ENCODE measurements at places on chromosomes 7 and 10.

GRCh38 chr10:13087986-13088618 is 11.9 kb upstream of the OPTN start:
- DNase-seq = no peak

- no peak for DNase-seq
These were observed 17.8 kb upstream of the CCNJ start for GRCh38 chr10:96025566-96025965.

DNA sequence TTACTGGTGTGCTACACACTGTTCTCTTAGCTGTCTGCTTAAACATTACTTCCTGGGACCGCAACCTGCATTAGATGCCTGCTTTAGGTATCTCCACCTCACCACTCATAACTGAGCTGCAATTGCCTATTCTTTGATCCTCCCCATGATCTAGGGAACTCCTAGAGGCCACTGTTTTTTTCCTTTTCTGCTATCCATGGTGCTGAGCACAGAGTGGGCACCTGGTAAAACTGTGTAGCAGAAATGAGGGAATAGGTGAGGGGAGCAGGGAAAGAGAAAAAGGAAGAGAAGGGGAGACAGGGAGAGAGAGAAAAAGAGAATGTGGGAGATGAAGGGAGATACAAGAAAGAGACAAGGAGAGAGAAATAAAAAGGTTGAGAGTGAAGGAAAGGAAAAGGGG is 434.9 kb downstream of the ADRA2A start:
- DNase-seq = no peak

- DNase-seq = no peak
These were observed 122.6 kb downstream of the POU6F2 start for GRCh38 chr7:39100270-39100669.

DNA sequence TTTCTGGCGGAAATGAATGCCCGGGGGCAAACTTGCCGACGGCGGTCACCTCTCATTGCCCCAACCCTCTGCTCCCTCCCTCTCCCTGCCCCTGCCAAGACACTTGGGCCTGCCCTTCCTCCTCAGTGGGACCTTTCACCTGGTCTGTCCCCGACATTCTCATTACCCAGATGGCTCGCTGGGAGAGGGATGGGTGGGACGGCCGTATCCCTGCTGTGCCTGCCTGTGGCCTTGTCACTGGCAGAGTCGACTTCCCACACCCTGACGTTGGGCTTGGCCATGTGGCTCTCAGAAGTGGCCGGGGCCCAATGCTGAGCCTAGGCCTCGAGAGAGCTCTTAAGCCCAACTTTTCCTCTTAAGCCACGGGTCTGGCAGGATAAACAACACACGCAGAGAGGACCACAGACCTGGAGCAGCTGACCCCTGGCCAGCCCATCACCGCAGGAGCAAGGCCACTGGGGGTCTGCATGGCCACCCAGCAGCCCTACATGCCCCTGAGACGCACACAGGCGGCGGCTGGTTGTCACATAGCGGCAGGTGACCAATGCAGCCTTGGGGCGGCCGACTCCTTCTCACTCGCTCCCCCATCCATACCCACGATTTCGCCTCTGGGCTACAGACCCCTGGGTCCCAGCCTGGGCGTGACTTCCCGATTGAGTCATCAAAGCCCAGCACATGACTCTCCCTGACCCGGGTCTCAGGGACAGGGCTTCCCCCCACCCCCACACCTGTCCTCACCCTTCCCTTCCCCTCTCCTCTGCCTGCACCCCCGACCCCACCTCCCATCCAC is 40.1 kb downstream of the SLC29A4 start:
- no peak for DNase-seq

DNA sequence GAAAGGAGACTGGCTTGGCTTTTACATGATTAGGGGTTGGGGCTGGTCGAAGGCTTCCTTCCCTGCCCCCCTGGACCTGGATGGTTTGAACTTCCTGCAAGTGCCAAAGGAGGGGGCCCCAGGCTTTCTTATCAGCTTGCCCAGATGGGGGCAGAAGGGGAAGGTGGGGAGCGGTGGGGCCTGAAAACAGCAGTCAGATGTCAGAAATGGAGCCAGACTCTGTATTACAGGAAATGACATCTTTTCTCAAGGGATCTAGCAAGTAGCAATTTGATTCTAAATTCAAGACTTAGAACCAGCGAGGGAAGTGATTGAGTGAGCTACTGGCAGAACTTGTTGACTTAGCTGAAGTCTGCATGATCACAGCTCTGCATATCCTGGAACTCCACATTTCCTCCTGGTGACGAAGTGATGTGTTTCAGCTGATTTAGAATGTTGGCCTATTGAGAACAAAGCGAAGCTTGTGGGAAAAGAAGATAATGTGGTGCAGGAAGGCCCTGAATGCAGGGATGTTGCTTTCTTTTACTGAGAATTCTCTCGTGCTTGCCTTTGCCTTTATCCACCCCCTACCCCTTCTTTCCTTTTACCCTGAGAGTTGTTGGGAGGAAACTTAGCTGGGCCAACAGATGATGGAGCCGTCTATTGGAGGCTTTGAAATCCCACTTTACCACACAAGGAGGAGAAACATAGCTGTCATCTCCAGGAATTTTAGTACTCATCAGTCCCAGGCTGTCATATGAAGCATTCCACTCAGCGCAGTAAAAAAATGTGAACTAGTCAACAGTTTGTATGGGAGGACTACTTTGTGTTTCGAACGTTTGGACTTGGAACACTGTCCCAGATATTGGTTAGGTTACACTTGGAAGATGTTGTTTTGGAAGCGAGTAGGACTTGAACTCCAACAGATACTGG is 43.2 kb downstream of the CCNY start:
- no peak for DNase-seq

DNA sequence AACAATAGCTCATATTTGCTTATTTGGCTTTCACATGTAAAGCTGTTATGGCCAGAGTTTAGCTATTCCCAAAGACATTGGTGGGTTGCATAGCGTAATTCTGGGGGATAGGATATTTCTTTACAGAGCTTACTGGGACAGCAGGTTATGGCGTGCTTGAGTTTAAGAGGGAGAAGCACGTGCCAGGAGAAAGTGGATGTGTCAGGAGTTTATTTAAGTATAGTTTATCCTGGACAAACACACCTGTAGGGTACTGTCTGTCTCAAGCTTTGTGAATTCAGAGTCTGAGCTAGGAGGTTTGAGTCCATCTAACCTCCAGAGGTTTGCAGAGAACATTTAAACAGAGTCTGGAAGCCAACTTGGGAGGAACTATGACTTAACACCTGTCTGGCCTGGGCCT is 21.3 kb downstream of the GBF1 start:
- no peak for DNase-seq

GRCh38 chr10:30763918-30764317 is 134.4 kb upstream of the LYZL2 start:
- no peak for DNase-seq

GRCh38 chr10:126380352-126381076 is 7.8 kb downstream of the ADAM12 start:
- no peak for DNase-seq

GRCh38 chr7:142478479-142479220 is 220.8 kb upstream of the PRSS58 start:
- no peak for DNase-seq

DNA sequence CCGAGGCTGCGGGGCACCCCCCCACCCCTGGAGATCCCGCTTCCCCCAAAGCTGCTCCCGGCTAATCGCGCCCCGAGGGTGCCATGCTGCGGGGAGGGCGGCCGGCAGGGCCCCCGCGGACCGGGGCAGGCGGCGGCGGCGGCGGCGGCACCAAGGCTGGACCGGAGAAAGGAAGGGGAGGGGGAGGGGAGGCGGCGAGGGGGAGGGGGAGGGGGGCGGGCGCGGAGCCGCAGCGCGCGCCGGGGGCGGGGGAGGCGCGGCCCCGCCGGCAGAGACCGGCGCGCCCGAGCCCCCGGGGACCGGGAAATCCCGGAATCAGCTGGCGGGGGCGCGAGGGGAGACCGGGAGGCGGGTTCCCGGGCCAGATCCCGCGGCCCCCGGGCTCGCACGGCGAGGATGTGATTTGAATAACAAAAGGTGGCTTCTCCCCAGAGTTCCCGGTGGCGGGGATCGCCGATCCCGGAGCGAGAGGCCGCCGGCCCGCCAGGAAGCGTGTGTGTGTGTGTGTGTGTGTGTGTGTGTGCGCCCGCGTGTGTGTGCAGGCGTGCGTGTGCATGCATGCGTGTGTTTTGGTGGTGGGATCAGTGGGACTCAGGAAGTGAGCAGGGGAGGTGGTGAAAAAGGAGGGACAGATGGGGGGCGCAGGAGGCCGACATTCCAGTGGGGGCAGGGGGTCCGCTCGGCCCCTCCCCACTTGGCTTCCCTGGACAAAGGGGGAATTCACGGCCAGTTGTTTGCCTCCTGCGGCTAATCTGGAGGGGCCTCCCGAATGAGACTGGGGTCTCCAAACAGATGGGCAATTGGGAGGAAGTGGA is 99.5 kb downstream of the HIP1 start:
- no peak for DNase-seq

- DNase-seq = no peak
These were observed 325.6 kb downstream of the HPSE2 start for GRCh38 chr10:98910048-98910447.

DNA sequence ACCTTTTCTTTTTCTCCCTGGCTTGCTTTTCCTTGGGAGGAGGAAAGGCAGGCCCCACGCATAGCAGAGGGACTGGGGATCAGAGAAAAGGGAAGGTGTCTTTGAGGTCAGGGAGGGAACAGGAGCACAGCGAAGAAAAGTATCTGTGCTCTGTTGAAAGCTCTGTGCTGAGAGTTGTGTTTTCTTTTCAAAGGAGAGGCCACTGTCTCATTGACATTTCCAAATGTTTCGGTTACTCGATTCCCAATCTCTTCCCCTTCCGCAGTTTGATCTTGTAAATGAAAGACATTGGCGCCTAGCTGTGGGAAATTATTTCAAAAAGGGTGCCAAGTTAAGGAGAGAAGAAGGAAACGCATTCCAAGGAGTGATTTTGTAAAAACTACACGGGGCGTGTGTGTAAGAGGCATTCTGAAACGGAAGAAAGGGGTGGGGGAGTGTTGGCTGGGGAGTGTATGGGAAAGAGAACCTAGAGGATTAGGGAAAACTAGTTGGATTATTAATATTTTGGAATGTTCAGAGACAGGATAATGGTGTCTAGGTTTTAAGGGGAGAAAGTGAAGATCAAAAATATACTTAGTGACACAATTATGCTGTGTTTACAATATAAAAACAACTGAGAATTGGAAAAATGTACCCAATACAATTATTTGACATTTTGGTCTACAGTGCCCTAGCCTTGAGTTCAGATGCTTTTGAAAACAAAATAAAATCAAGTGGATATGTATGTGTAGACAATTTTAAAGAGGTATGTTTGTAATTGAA is 708 bp downstream of the KLHDC10 start:
- no peak for DNase-seq

- DNase-seq = no peak
These were observed 155.8 kb downstream of the MLLT10 start for GRCh38 chr10:21689881-21690280.

DNA sequence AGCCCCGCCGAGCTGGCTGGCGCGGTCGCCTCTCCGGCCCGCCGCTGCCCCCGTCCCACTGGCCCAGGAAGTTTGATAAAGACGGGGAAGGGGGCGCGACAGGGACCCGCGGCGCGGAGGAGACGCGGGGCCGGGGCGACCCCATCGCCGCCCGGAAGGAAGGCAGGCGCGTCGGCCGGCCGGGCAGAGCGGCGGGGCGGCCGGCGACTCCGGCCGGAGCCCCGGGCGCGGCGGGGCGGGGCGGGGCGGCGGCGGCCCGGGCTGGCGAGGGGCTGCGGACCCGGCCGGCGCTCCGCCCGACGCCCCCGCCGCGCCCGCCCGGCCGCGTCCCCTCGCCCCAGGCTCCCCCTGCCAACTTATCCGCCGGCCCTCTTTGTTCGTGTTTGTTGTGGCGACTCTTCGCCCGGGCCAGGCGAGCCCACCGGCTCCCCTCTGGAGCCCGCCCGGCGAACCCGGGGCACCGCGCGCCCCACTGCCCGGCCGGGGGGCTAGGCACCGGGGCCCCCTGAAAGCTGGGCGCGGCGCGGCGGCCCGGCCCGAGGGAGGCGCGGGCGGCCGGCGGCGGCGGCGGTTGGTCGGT is 571 bp downstream of the KDM7A start:
- no peak for DNase-seq

GRCh38 chr7:99767662-99768061 is 16.3 kb downstream of the CYP3A4 start:
- no peak for DNase-seq

DNA sequence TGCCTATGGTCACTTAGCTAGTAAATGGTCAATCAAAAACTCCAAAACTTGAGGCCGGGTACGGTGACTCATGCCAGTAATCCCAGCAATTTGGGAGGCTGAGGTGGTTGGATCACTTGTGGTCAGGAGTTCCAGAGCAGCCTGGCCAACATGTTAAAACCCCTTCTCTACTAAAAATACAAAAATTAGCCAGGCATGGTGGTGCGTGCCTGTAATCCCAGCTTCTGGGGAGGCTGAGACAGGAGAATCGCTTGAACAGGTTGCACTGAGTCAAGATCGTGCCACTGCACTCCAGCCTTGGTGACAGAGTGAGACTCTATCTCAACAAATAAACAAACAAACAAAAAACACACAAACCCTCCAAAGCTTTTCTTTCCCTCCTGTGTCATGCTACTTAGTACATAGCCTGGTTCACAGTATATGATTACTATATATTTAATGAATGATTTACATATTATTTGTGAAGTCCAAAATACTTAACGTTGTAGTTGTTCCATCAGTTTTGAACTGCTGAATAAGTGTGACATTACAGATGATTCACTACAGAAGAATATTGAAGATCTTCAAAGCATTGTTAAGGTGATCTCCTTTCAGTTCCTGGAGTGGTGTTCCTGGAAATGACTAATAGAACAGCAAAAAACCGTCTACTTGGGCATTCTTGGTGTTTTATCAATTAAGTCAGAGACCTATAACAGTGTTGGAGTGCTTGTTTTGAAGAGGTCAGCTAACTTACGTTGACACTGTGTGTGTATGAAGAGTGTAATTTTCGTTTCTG is 72.9 kb downstream of the ADK start:
- no peak for DNase-seq

DNA sequence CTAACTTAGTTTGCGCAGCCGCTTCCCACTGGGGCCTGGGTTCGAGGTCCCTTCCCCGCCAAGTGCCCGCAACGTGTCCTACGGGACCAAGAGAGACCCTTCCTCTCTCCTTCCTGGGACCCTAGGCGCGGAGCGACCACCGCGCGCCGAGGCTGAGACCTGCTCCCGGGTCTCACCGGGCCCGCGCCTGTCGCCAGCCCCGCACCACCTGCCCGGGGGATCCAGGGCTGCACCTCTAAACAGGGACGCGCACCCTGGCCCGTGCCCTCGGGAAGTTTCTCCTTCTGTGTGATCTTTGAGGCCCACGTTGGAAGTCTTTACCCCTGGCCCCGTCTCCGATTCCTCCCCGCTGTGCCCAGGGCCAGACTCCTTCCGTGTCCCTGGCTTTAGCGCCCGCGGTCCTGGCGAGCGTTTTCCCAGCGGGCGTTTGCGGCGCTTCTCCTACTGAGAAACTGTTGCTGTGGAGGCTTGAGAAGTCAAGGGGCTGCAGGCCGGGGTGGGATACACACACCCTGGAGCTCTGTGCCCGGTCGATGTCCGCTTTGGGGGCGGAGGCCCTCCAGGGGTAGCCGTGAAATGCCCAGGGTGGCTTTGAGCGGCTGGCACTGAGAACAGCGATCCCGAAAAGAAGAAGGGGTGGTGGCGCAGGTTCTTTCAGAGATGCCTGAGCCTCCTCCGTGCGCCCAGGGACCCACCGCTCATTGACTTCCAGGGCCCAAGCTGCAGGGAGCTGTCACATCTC is 575 bp downstream of the PLPP4 start:
- no peak for DNase-seq

Measured in effector CD8-positive, alpha-beta T cell (primary cell).